Dermis blood vessel endothelial cell (primary cell): ENCODE measurements at places on chromosomes 7 and 10. TPM values are rescaled to one million over a fixed set of nuclear protein-coding genes. Genes with fewer than 3 reads are reported as not detected.

Gene CABCOCO1
- total RNA-seq = not detected in 2 replicates

Gene AHCYL2
- total RNA-seq = 20.9 and 25.6 TPM in 2 replicates

Gene SFMBT2
- total RNA-seq = 2.2 and 5.4 TPM in 2 replicates

Gene FANK1
- 0.51 and 0.65 TPM in 2 replicates for total RNA-seq

Gene GRID2IP
- 0.05 TPM in 1 of 2 replicates, not detected in the other for total RNA-seq

Gene GIMAP7
- 111 and 145 TPM in 2 replicates for total RNA-seq

Gene ASIC3
- total RNA-seq = 0.42 TPM in 1 of 2 replicates, not detected in the other

Gene PIP4K2A
- total RNA-seq = 40.1 and 44.2 TPM in 2 replicates
